Activated naive CD4-positive, alpha-beta T cell treated with anti-CD3 and anti-CD28 coated beads, Interleukin-2, amount 50 U/mL, for 72 hours (primary cell): ENCODE measurements at places on chromosomes 4 and X.

- no peak for DNase-seq
Measured at GRCh38 chr4:123603165-123603564, 206.6 kb downstream of the SPRY1 start.

GRCh38 chrX:12887141-12887540 lies 19.3 kb upstream of the TLR8 start:
- DNase-seq: no peak

GRCh38 chr4:48499551-48500066 lies 9.6 kb downstream of the ZAR1 start:
- no peak for DNase-seq

GRCh38 chr4:184375027-184375426 lies 99.3 kb downstream of the IRF2 start:
- no peak for DNase-seq

DNA sequence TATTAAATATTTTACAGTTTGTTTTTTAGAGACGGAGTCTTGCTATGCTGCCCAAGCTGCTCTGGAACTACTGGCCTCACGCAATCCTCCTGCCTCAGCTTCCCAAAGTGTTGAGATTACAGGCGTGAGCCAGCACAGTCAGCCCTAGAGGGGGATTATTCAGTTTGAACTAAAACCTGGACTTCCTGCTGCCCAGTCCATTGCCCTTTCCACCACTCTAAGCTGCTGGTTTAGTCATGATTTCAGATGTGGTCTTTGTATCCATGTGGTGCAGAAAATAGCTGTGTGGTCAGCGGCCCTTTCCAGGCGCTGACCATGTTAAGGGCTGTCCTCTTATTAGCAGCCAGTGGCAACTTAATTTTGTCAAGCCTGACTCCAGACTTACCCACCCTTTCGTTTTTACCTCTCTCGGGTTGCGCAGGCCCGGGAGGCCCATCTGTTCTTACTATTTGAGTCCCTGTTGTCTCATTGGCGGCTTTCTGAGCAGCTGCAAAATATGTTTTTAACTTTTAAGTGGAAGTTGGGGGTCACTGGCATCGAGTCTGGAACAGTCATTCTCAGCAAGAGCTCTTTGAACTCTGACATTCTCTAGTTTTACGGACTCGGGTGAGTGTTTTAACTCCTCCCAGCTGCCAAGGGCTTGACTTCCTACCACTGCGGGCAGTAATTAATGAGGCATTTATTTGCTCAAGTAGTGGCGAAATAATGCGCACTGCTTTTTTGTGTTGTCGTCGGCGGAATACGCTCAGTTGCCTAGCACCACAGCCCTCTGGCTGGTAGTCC lies 773 bp upstream of the VMA21 start:
- DNase-seq: peak; percentile 55

DNA sequence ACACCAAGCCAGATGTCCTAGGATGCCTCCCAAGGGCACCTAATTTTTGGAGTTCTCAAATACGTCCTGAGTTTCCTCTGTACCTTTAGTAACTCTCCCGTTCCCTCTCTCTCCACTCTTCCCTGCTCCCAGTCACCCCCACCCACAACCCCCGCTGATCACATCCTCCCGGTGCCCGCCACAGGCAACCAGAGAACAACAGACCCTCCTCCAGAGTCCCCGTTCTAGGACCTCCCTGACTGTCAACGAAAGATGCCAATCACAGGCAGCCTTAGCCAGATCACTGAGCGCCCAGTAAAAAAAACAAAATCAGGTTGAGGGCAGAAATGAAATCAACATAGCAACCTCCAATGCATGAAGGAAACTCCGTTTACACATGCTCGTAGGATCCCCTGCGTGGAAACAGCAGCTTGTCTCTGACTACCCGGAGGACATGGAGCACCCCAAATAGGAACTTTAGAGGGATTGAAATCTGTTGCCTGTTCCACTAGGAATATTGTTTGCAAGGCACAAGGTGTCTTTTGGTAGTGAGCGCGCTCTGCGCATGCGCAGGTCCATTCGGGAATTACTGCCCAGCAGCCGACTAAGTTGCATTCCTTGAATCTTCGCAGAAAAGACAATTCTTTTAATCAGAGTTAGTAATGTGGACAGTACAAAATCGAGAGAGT lies at the start of gene GABRB1:
TSS of gene GABRB1 (plus strand) at position 557 of the 668 bp plus-strand sequence.
- DNase-seq: no peak

DNA sequence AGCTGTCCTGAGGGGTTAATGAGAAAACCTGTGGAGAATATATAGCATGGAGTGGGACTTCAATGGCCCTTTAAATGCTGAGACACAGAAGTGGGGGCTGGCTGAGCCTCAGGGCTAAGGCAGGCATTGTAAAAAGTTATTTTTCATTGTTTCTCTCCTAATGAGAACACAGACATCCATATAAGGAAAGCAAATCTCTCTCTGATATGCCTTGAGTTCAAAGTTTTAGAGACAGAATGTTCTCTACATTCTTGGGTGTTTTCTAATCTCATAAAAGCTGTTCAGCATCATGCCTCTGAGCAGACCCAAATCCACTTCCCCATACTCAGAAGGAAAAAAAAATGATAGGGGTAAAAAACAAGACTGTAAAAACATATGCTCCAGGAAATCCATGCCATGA lies 16.8 kb upstream of the RAB40A start:
- DNase-seq: no peak

- DNase-seq: no peak
Measured at GRCh38 chr4:181661923-181662322, 581.3 kb upstream of the TENM3 start.

DNA sequence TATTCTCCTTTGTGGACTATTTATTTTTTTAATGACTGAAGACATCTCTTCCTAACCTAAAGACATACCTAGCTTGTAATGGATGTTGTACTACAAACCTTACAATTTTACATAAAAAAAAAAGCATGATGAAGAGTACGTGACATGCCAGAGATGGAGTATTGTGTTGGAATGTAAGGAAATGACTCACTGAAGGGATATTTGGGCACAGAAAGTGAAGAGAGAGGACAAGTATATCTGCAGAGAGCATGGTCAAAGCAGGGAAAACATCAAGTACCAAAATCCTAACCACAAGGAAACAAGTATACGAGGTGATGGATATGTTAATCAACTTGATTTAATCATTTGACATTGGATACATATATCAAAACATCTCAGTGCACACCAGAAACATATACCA lies 1051.4 kb upstream of the PRKX start:
- no peak for DNase-seq

DNA sequence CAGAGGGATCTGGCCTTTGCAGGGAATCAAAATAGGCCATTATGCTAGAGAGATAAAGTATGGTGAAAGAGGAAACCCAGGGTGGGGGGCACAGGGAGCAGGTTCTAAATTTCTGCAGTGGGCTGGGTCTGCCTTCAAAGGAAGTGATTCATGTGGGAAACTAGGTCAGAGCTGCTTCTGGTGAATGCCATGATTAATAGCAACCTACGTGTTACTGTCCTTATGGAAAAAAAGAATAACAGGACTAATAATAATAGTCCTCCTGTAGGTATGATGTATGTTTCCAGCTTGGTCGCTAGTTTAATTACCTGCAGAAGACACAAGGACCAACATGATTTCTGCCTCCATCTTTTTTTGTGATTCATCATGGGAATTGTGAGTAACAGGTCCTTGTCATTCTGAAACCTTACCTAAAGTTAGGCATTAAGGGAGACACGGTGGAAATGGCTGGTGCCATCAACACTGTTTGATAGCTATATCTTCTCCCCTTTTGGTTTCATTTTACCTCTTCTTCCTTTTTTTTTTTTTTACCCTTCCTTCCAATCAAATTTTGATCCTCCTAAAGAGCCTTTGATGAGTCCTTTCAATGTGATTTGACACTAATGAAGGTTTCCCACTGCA lies 180.4 kb downstream of the CPEB2 start:
- no peak for DNase-seq

DNA sequence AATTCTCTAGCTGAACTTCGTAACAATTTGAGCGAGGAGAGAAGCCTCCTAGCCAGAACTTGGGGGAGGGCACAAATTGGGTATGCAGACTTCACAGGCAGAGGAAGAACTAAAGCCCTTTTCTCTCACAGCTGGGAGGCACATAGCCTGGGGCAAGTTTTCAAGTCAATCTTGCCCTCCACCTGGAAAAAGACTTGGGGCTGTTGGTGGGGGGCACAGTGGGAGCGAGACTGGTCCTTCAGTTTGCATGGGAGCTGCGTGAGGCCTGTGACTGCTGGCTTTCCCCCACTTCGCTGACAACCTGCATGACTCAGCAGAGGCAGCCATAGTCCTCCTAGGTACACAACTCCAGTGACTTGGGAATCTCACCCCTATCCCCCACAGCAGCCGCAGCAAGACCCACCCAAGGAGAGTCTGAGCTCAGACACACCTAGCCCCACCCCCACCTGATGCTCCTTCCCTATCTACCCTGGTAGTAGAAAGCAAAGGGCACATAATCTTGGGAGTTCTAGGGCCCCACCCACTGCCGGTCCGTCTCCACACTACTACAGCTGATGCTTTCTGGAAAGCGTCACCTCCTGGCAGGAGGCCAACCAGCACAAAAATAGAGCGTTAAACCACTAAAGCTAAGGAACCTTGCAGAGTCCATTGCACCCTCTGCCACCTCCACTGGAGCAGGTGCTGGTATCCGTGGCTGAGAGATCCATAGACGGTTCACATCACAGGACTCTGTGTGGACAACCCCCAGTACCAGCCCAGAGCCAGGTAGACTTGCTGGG lies 160.8 kb downstream of the CBLL2 start:
- DNase-seq: no peak

DNA sequence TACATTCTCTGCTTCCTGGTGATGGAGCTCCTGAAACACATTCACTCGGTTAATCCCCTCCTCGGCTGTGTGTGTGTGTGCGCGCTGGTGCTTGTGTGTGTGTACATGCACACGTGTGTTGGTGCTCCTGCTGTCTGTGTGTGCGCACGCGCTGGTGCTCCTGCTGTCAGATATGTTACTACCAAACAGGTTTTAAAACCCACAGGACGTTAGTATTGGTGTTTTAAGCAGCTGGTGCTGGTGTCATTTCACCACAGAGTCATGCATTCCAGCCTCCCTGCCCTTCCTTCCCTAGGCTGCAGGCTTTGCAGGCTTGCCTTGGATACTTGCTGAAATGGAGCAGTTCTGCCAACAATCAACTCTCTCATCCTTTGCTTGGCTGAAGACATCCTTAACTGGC lies 48.1 kb upstream of the CPLX1 start:
- no peak for DNase-seq

GRCh38 chrX:77597090-77597489 lies 149.9 kb downstream of the FGF16 start:
- no peak for DNase-seq

GRCh38 chrX:69238114-69238886 lies 73.0 kb upstream of the PJA1 start:
- no peak for DNase-seq

- DNase-seq: no peak
Measured at GRCh38 chrX:26918631-26919030, 544.5 kb downstream of the PPP4R3C start.

- DNase-seq: peak; percentile 13
Measured at GRCh38 chr4:14871676-14872430, 130.4 kb upstream of the CPEB2 start.

- no peak for DNase-seq
Measured at GRCh38 chr4:38565271-38566199, 98.5 kb upstream of the KLF3 start.

DNA sequence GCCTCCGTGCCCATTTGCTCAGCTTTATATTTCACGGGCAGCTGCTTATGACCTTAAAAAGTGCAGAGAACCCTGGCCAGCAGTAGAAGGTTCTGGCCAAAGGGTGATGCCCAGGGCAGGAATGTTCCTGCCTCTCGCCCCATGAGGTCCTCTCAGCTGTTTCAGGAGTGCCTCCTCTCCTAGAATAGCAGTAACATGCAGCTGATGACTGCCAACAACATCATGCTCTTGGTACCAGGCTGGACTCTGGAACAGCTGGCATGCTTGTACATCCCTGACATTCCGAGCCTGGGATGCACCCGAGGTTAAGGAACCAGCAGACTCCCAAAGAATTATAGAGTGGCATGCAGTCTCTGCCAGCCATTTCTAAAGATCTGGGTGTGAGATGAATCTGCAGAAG lies 11.7 kb upstream of the TENM3 start:
- no peak for DNase-seq

DNA sequence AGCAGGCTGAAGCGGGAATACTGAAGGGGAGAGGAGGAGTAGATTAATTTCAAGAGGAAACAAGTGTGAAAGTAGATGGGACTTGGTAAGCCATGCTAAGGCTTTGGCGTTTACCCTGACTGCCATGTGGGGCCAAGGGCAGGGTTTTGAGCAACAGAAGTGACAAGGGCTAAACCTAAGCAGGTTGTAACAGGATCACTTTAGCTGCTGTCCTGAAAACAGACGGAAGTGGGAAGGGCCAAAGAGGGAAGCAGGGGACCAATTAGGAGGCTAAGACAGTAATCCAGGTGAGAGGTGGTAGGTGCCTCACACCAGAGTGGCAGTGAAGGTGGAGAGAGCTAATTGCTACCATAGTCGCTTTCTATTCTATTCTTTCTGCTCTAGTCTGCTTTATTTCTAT lies 166.5 kb downstream of the PJA1 start:
- no peak for DNase-seq

DNA sequence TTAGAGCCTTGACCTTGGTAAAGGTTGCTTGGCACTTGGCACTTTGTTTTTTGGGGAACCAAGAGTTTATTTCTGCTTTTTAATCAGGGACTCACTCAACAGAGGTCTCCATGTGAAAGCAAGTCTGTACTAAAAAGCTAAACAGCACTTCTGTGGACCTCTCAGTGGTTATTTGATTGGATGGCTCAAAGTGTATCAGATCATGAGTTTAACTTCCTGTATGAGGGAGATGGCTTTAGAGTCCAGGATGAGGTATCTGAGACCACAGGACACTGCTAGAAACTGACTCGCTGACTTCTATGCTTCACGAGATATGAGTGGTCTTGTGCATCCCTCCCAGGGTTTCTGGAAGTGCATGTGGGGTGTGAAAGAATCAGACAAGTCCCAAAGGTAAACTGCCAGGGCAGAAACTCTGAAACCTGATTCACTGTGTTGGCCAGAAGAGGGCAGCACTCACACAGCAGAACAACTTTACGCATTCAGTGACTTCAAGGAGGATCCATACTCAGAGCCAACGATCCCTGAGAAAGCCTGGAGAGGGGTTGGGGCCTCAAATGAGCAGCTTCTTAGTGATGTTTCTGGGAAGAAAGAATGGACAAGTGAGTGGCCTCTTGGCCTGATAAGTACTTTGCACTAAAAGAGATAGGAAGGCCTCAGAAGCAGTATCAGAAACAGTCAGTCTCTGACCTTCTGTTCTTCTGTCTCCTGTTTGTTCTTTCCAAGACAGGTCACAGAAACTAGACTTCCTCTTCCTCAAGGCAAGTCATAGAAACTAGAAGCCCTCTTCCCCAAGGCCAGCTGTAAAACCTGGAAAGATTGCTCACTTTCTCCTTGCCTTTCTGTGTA lies 220.3 kb upstream of the CXCL13 start:
- DNase-seq: peak; percentile 58

DNA sequence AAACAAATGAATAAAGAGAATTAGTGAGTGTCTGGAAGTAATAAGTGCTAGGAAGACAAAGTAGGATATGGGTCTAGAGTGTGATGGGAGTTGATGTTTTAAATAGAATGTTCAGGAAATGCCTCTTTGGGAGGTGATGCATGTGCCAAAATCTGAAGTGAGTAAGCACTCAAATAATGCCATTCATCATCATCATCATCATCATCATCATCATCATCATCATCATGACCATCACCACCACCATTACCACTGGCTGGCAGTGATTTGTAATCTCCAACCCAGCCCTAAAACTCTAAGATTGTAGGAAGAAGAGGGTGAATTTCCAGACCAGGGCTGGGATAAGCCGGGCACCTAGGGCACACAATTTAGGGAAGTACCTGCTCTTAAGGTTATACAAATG lies 9.7 kb upstream of the SOX3 start:
- DNase-seq: no peak
